ENCODE measurements at places on chromosomes 1 and 21.

- DNase-seq, result no peak
Observed at GRCh38 chr1:238647877-238648276, 738.5 kb upstream of the CHRM3 start.

GRCh38 chr1:205067031-205067430 is 17.2 kb downstream of the TMEM81 start:
- no peak for DNase-seq

- no peak for DNase-seq
Observed at GRCh38 chr1:218670875-218671274, 325.7 kb downstream of the TGFB2 start.

DNA sequence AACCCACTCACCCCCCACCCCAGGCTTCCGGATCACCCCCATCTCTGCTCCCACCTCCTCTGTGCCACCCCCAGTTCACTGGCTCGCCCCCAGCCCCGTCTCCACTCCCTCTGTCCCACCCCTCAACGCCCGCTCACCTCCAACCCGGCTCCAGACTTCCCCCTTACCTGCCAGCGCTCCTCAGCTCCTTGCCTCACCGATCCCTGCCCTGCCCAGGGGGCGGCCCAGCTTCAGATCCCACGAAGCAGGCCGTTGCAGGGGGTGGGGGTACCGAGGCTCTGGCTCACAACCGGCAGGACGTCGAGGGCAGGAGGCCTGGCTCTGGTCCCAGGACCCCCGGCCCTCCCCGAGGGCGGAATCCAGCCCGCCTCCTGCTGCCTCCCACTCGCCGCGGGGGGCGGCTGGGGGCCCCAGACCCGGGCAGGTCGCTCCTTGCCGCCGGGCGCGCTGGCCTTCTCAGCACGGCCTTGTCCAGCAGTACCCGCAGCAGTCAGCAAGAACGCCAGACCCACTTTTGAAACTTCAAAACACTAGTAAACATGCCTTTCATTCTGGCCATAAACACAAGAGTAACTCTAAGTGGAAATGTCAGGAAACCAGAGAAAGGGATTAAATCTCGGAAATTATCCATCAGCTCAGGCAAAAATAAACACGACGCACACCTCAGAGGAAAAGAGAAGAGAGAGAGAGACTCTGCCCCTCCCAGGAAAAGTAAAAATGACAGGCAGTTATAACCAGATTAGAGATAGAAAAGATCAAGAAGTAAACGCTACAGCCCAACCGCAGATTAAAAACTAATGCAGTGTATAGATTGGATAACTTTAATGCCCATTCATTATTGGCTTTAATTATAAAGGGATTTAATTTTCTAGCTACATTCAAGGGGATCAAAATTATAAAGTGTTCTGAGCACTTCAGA is 1.0 kb upstream of the FAM89A start:
- no peak for DNase-seq

DNA sequence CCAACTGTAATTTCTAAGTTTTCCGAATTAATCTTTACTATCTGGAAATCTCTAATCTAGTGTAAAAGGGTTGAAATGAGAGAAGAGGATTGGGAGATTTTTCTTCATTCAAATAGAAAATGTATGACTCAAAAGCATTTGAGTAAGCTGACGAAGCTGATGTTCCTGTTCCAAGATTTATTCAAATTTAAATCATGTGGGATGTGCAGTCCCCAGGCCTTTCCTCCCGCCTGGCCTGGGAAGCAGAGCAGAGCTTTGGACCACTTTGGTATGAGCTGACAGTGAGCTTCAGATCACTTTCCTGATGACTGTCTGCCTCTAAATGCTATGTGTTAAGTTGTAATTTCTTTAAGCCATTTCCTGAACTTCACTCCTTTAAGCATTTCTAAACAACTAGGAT is 192.0 kb downstream of the DHRS3 start:
- DNase-seq, result no peak

GRCh38 chr1:204777591-204777990 is 92.1 kb upstream of the LRRN2 start:
- DNase-seq, result no peak

GRCh38 chr1:24498589-24498988 is 4.0 kb upstream of the RCAN3 start:
- DNase-seq, result no peak

DNA sequence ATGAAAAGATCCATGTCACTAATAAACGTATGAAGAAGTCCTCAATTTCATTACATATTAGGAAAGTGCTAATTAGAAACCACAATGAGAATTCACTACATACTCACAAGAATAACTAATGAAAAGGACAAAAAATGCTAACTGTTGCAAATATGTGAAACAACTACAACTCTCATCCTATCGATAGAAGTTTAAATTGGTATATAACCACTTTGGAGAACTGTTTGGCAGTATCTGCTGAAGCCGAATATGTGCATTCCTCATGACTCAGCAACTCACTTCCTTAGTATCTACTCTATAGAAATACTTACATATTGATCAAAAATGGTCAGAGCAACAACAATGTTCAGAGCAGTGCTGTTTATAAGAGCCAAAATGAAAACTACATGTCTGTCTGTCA is 66.8 kb downstream of the PLPPR4 start:
- no peak for DNase-seq

GRCh38 chr1:18142471-18142870 is 34.9 kb downstream of the IGSF21 start:
- no peak for DNase-seq

DNA sequence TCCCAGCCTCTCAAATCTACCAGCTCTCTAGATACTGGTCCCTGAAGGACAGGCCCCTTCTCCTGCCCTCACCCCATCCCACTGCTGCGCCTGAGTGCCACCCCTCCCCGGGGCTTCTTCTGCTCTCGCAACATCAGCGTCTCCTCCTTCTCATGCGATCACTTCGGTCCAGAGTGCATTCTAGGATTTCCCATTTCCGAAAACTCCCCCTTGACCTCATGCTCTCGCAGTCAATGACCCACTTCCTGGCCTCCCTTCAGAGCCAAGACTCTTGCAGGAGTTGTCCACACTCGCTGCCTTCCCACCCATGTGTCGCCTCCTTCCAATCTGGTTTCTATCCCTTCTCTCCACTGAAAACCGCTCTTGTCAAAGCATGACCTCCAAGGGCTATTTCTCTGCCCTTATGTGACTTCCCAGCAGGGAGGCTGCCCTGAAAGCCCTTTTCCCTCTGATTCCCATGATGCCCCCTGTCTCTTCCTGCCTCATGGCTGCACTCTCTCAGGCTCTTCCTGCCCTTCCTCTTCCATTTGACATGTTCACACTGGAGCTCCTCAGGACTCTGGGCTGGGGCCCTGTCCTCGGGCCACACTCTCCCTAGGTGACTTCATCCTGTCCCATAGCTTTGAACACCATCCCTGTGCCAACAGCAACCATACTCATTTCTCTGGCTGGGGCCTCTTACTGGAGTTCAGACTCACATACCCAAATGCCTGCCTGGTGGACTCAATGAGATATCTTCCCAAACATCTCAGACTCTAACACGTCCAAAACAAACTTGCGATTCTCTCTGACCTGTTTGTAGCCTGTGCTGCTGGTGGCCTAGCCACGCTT is 46.0 kb downstream of the LDLRAD2 start:
- no peak for DNase-seq

- no peak for DNase-seq
Observed at GRCh38 chr1:201538612-201539551, at the start of gene NAV1. TSS of gene NAV1 (plus strand) at chr1:201539127. CDS start at chr1:201622885, 83,758 bp downstream.

DNA sequence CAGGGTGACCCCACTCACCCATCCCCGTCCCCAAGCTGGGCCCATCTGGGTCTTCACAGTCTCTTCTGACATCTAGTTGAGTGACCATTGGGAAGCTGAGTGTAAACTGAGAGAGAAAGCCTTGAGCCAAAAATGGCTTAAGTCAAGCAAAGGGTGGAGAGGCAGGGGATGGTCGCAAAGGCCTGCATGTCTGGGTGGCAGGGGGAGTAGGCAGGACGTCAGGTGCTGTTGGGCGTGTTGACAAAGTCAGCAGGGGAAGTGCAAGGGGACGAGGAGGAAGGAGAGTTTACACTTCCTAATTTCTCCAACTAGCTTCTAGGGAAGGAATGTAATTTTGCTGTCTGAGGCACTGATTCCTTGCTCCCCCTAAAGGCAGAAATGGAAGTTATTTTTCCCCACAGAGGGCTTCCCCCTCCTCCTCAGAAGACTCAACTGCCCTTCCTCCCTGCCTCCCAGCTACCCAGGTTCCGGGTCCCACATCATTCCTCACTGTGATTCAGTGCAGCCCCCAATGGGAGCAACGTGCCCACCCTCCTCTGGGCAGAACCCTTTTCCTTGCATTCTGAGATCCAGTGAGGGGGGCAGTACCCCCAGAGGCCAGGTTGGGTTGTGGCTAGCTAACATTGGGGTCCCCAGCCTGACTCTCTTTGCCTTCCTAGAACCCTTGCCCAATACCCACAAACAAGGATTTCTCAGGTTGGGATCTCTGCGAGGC is 1.2 kb upstream of the ADORA1 start:
- no peak for DNase-seq

- DNase-seq, result no peak
Observed at GRCh38 chr1:25343872-25344271, 5.7 kb downstream of the TMEM50A start.

DNA sequence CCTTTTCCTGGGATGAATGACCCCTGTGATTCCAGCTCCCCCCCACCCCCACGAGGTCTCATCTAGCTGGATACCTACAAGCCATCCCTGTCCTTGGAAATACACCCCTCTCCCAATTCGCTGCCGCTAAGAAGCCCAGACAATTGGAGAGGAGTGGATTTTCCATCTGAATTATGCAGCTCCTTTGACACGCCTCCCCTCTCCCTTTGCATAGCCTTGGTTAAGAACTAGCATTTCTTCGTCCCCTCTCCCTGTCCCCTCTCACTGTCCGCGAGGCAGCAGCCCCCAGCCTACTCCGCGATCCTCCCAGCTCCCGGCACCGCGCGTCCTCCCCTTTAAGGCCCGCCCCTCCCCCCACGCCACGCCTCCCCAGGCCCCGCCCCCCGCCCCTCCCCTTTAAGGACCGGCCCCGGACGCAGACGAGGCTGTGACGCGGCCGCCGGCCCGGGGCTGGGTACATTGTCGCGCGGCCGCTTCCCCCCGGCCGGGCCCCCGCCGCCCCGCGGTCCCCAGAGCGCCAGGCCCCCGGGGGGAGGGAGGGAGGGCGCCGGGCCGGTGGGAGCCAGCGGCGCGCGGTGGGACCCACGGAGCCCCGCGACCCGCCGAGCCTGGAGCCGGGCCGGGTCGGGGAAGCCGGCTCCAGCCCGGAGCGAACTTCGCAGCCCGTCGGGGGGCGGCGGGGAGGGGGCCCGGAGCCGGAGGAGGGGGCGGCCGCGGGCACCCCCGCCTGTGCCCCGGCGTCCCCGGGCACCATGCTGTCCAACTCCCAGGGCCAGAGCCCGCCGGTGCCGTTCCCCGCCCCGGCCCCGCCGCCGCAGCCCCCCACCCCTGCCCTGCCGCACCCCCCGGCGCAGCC is at the start of gene MAPKAPK2:
MAPKAPK2 (plus strand) TSS at position 428 of the 856 bp plus-strand sequence; CDS start at position 753, 325 bp downstream.
- peak; percentile 75 for DNase-seq

- no peak for DNase-seq
Observed at GRCh38 chr21:39180429-39181019, 2.7 kb downstream of the PSMG1 start.

GRCh38 chr1:178263341-178263740 is 169.4 kb downstream of the RASAL2 start:
- no peak for DNase-seq

- DNase-seq, result no peak
Observed at GRCh38 chr1:110673197-110673701, 1.5 kb downstream of the KCNA3 start.

GRCh38 chr21:36732761-36733160 is 33.8 kb downstream of the SIM2 start:
- DNase-seq, result no peak

GRCh38 chr1:166377896-166378295 is 211.1 kb upstream of the FAM78B start:
- DNase-seq, result no peak

GRCh38 chr21:28253961-28254360 is 738.7 kb downstream of the LTN1 start:
- no peak for DNase-seq

DNA sequence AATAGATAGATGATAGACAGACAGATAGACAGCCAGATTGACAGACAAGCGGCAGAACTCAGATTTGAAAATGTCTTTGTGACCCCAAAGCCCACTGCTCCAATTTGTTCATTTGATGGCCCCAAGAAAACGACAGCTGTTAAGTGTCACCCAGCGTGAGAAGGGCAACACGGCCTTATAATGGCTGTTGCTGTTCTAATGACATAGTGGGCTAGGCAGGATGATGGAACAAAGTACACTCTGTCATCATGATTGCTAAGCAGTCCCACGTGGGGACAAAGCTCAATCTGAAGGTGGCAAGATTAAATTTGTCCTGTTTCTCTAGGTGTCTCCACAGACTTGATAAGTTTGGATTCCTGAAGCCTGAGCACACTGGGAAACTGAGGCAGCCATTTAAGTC is 112.9 kb downstream of the DAB1 start:
- DNase-seq, result no peak

- no peak for DNase-seq
Observed at GRCh38 chr1:99849413-99849743, 783 bp upstream of the AGL start.

GRCh38 chr1:6351480-6352137 is 42.0 kb downstream of the ACOT7 start:
- no peak for DNase-seq

DNA sequence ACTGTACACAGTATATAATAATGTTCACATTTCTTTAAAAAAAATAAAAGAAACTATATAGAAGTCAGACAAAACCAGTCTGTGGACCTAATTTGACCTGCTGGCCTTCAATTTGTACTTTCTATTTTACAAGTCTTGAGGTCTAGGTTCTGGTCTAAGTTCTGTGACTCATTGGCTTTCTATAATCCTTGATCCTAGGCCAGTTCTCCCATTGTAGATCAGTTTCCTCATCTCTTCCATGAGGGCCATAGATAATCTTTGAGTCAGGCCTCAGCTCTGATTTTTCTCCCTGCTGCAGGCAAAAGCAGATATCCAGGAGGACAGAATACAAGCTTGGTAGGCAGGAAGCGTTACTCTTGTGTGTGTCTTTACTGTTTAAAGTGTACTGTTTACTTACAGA is 603.7 kb upstream of the CAMK1G start:
- no peak for DNase-seq

DNA sequence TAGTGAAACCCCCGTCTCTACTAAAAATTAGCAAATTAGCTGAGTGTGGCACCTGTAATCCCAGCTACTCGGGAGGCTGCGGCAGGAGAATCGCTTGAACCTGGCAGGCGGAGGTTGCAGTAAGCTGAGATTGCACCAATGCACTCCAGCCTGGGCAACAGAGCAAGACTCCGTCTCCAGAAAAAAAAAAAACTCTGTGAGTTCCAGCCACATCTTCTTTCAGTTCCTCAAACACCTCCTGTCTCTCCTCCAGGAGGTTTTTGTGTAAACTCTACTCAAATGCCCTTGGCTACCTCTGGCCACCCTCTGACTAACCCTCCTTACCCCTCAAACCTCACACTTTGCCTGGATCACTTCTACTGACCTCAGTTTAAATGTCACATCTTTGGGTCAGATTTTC is 38.1 kb downstream of the RCSD1 start:
- no peak for DNase-seq

DNA sequence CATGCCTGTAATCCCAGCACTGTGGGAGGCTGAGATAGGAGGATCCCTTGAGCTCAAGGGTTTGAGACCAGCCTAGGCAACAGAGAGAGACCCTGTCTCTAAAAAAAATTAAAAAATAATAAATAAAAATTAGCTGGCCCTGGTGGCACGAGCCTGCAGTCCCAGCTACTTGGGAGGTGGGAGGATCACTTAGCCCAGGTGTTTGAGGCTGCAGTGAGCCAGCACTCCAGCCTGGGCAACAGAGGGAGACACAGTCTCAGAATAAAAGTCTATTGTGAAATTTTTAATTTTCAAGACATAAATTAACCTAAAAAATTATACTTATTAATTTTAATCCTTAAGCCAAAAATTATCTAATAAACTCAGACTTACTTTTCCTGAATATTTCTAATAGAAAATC is 131.2 kb upstream of the ZNHIT6 start:
- no peak for DNase-seq
